ENCODE measurements at places on chromosomes 5 and 9. TPM values are rescaled to one million over a fixed set of nuclear protein-coding genes. Genes with fewer than 3 reads are reported as not detected.

DNA sequence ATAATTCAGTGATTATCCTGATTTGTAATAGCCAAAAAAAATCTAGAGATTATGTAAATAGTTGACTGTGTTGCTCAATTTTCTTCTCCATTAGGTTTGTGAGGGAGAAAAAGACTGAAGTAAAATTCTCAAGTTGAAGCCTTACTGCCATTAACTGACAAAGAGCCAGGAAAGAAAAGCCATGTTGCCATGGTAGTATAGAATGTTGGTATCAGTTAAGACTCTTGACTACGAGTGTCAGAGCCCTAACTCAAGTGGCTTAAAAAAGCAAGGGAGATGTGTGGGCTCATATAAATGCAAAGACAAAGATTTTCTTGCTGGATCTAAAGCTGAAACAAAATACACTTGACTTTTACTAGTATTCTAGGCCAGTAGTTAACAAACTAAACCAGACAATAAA lies 571.7 kb downstream of the KCTD16 start:
- DNase-seq, result no peak

DNA sequence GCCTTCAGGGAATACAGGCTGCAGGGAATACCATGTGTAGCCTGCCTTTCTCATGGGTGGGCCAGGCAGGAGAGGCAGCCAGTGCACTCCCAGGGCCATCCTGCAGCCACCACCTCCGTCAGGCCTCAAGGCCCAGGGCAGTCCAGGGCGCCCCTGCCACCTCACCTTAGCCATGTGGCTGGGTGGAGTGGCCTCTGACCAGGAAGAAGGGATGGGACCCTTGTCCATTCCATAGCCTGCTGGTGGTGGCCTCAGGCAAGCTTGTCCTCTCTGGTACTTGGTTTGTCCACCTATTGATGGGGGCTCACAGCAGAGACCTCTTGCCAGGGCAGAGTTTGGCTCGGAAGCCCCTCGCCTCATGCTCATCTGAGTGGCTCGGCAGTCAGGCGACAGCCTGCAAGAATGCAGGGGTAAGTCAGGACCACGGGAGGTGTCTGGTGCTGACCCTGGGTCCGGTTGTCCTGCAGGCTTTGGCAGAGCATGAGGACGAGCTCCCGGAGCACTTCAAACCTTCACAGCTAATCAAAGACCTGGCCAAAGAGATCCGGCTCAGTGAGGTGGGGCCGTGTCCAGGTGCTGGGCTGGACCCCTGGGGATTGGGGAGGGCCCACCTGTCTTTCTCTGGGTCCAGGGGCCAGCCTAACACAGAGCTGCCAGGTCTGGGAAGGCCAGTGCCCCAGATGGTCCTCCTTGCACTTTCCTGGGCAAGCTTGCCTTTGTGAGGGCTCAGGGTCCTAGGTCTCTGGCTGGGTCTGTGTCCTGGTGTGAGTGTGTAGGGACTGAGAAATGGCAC lies 82.9 kb downstream of the PHF2 start:
- no peak for DNase-seq

DNA sequence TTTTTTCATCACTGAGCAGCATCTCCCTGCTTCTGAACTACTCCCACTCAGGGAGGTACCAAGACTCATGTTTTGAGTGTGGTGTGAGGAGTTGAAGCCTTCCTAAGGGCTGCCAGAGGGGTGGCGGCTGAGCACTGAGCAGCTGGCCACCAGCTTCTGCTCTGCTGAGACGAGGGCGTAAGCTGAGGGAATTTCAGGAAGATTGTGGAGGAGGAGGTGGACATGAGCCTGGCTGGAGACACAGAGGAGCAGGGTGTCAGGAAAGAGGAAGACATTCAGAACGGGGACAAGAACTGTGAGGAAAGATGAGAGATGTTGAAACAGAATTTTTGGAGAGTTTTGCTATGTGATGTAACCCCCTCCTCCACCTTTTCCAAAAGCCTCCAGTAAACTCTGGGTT lies 7.8 kb downstream of the LCP2 start:
- no peak for DNase-seq

Gene GRXCR2
- 0.03 TPM for polyA plus RNA-seq

- peak; percentile 7 for DNase-seq
Measured at GRCh38 chr5:148912714-148913398, 86.4 kb downstream of the ADRB2 start.

Measured in large intestine (tissue), 12 donors.